AG09319 (cell line): ENCODE measurements at places on chromosomes 13 and 19.

- DNase-seq = no peak
Measured at GRCh38 chr13:59780058-59780457, 383.7 kb downstream of the DIAPH3 start.

- DNase-seq = no peak
Measured at GRCh38 chr13:111584870-111585269, 264.4 kb downstream of the TEX29 start.

DNA sequence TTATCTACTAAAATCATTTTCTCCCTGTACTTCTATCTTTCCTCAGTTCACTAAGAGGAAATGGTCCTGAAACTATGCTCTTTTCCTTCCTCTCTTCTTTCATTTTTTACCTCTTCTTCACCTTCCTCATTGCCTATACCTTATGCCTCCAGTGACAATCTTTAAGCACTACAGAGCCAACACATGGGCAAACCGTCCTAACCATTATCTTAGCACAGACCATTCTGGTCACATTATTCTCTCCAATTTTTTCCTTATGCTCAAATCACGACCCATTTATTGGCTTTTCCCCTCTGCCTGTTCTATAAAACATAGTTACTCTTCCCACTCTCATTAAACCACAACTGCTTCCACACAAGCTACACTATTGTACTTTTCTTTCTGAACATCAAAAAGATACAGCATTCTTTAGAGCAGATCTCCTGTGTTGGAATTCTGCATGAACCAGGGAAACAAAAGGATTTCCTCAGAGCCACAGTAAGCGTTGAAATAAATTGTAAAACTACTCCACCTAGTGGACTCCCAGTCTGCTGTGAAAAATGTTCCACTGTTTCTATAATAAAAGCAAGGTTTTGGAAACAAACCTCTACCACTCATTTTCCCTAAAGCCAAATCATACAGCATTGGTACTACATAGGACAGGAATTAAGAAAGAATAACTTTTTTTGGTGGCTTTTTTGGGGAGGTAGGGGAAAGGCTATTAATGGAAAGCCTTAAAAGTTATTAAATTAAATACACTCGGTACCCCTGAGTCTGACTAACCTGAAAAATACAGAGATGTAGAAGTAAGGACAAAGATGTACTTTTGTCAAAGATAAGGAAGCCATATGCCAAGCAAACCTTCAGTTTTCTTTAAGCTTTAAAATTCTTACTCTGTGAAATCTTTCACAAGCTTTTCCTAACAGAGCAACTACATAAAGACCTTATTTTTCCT lies 19.5 kb downstream of the NUFIP1 start:
- peak; percentile 37 for DNase-seq

- no peak for DNase-seq
Measured at GRCh38 chr19:29002336-29002735, 210.6 kb downstream of the UQCRFS1 start.

GRCh38 chr13:110470272-110471009 lies 91.1 kb downstream of the RAB20 start:
- DNase-seq = no peak

GRCh38 chr13:105336706-105337576 lies 1198.5 kb downstream of the EFNB2 start:
- no peak for DNase-seq

- no peak for DNase-seq
Measured at GRCh38 chr13:76792731-76793347, 93.4 kb downstream of the KCTD12 start.

DNA sequence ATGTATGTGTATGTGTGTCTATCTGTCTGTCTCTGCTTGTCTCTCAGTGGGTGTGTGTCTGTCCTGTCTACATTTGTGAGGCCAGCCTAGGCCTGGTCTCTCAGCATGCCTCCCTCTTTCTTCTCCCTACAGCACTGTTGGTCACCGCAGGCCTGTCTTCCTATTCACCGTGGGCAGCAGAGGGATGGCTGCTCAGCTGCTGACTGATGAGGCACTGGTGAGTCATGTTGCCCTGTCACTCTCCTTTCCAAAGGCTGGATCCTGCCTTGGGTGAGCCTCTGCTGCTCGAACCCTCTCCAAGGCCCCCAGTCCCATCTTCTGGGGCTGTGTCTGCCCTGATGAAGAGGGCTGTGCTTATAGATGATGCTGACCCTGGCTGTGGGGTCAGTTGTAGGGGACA lies 6.3 kb downstream of the ZNF71 start:
- DNase-seq = no peak

GRCh38 chr19:34793565-34793964 lies 20.6 kb upstream of the ZNF599 start:
- DNase-seq = no peak

- DNase-seq = no peak
Measured at GRCh38 chr19:1624458-1624857, 19.2 kb upstream of the UQCR11 start.

GRCh38 chr19:18558604-18559003 lies 934 bp downstream of the KXD1 start:
- DNase-seq = no peak

GRCh38 chr19:46617601-46618000 lies 7.3 kb downstream of the PTGIR start:
- DNase-seq = no peak

DNA sequence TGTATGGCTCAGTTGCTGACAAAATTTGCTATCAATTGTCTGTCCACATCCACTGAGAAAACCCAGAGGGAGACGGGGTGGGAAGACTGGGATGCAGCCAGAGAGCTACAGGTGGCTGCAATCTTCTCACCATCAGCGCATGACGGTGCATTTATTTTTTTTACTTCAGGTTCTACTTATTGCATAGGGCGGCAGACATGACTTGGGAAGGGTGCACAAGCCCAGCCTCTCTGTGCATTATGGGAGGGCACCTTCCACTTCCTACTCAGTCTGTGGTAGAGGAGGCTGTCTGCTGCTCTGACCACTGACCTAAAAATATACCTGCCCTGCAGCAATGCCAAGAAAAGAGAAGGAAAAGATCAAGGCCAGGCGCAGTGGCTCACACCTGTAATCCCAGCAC lies 73.1 kb downstream of the ABCC4 start:
- DNase-seq = no peak

- DNase-seq = no peak
Measured at GRCh38 chr13:106918557-106918860, 350.6 kb upstream of the ARGLU1 start.

GRCh38 chr13:47932950-47933923 lies 67.8 kb downstream of the SUCLA2 start:
- DNase-seq = no peak

DNA sequence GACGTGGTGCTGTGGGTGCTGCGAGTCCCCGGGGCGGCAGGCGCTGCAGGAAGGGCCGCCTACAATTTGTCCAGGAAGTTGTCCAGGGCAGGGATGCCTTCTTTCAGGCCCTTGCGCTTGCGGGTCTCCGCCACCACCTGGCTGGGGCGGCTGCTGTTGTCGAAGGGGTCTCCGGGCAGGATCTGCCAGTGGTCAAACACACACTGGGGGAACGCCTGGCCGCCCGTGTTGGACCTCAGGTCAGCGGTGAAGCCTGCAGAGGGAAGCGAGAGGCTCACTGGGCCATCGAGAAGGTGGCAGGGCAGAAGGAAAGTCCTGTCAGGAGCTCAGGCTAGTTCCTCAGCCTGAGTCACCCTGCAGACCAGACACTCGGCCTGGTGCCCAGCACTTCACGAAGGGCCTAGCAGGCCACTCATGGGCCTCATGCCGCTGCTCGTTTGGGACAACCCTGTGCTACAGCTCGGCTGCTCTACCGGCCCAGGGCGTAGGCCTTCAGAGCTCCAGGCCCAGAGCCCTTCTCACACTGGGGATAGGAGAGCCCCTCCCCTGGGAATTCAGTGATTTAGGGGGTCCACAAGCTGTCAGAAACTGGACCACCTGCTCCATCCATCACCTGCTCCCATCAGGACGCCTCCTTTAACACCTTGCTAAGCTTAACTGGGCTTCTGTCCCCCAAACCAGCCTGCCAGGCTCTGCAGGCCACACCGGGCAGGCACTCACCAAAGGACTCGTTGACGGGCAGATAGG lies 5.8 kb upstream of the DAPK3 start:
- no peak for DNase-seq

DNA sequence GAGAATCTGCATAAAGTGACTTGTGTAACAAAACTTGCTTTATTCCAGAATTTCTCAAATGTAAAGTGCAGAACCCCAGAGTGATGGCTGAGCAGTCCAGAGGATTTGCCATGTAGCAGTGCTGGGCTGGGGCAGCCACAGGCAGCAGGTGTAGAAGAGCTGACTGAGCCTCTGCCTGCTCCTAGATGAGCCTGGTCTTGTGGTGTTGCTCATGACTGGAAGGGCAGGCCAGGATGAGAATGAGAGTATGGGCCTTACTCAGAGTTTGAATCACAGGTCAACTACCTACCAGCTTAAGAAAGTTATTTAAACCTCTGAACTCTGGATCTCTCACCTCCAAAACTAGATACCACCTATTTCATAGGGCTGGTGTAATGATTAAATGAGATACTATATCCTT lies 2.9 kb upstream of the C13orf42 start:
- no peak for DNase-seq

GRCh38 chr19:3389876-3390371 lies 23.5 kb downstream of the NFIC start:
- DNase-seq = no peak

GRCh38 chr19:50947123-50947522 lies 5.7 kb downstream of the KLK5 start:
- no peak for DNase-seq

DNA sequence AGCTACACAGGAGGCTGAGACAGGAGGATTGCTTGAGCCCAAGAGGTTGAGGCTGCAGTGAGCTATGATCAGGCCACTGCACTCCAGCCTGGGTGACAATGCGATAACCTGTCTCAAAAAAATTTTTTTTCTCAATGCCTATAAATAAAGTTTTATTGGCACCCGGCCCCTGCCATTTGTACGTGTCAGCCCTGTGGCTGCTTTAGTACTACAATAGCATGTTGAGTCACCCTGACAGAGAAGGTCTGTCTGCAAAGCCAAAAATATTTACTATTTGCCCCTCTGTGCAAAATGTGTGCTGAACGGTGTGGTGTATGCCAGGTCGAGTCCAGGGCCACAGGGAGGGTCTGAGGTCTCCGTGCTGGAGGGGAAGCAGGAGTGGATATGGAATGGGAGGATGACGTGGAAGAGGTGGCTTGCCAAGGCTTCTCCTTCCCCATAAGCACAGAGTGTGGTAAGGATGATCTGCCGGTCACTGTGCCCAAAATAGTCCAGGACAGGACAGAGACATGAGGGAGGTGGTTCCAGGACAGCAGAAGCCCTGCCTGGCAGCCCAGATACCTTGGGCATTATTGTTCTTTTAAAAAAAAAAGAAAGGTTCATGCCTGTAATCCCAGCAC lies 10.0 kb downstream of the NMRK2 start:
- DNase-seq = no peak

DNA sequence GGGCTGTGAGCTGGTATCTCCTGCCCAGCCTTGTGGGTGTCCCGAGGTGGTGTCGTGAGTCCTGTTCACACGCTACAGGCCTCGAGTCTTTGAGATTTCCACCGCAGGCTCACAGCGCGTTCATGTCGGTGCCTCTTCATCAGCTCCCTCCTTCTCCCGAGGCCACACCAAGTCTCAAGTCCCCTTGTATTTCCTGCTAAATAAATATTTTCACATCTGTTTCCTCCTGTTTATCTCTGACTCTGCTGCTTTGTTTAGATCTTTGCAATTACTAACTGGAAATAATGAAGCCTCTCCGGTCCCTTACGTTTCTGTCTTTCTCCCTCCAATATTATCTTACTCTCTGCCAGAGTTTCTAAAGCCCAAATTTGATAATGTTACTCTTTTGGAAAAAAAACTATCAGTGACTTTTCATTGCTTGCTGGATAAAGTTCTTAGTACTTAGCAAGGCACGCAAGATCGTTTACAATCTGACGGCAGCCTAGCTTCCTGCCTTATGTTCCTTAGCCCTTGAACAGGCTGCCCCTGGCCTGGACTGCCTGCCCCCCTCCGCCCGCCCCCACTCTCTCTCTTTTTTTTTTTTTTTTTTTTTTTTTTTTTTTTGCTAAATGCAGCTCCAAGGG lies 130.5 kb upstream of the RNF113B start:
- DNase-seq = peak; percentile 36

- no peak for DNase-seq
Measured at GRCh38 chr13:20144141-20144850, 16.6 kb downstream of the GJA3 start.

DNA sequence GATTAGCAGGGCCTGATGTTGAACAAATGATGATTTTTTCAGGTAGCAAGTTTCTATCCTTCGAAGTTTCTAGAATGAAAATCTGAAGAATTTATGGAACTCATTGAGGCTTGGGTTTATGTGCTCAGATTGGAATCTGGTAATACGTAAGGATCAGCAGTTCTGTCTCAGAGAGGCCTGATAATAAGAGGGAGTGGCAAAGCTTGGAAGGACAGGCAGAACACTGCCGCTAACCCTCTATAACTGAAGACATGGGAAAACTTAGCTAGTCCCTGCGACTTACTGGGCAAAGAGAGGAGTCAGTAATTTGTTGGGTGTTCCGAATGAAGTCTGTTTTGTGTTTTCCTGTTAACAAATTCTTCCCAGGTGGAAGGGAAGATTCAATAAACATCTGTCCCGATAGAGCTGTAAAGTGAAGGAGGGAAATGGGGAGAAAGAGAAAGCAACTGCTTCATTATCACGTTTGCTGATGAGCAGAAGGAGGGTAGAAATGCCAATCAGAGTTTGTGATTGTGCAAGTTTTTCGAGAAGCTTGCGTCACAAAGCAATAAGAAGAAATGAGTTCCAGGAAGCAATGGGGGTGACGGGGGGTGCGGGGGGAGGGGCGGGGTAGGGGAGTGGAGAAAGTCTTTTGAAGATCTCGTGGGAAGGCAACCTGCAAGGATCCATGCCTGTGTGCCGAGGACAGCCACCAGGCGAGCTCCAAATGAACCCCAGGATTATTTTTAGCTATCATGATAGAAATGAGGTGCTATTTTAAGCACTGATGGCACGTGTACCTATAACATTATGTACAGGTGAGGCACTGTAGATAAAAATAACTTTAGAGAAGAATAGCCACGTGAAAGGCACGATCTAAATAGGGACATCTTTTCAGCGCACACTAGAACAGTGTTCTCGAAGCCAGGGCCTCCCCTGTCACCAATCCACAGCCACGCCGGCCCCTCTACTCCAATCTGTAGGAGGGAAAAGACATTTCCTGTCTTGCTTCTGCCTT lies 224.1 kb downstream of the FGF9 start:
- no peak for DNase-seq

GRCh38 chr13:41709511-41709910 lies 251.4 kb downstream of the VWA8 start:
- no peak for DNase-seq

- DNase-seq = no peak
Measured at GRCh38 chr19:1363599-1363998, 20.1 kb upstream of the NDUFS7 start.

- DNase-seq = no peak
Measured at GRCh38 chr13:57418067-57418677, 213.4 kb upstream of the PCDH17 start.

GRCh38 chr13:113941571-113942191 lies 32.2 kb downstream of the C13orf46 start:
- DNase-seq = no peak
